Midbrain (tissue), 1 donor: ENCODE measurements at places on chromosomes 7 and 10.

GRCh38 chr7:34165927-34166550 is 260.7 kb downstream of the BMPER start:
- DNase-seq: no peak

DNA sequence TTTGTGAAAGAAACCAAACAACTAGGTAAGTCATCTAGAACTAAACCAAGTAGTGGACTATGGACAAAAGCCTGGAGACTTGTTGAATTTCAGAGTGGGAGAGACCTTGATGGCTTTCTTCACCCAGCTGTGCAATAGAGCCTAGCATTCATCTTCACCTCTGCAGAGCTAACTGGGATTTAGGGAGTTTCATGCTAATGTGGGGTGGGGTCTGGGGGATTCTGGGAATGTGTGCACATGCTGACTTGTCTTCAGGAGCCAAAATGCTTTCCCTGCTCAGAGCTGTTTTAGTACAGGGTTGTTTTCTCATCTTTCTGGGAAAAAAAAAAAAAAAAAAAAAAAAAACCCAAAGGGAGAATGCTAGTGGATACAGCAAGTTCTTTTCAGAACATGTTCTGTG is 81.3 kb upstream of the ARHGAP21 start:
- no peak for DNase-seq

DNA sequence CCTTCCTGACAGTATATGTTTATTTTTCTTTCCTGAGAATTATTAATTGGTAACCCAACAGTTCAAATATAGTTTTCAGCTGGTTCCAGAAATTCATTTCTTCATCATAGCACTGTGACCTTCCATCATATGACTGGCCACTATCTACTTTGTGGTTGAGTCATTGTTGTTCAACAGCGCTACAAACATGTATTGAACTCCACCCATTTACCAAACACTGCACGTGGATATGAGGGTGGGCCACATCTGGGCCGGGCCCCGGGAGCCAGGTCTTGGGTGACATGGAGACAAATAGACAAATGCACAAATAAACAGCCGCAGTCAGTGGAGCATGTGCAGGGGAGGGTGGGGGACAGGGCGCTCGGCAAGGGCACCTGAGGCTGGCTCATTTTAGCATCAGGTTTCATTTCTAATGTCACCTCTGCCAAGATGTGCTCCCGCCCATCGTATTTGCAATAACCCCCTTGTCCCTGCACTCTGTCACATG is 24.0 kb upstream of the EEPD1 start:
- DNase-seq: no peak

GRCh38 chr7:96328016-96328415 is 6.1 kb upstream of the SLC25A13 start:
- DNase-seq: no peak

DNA sequence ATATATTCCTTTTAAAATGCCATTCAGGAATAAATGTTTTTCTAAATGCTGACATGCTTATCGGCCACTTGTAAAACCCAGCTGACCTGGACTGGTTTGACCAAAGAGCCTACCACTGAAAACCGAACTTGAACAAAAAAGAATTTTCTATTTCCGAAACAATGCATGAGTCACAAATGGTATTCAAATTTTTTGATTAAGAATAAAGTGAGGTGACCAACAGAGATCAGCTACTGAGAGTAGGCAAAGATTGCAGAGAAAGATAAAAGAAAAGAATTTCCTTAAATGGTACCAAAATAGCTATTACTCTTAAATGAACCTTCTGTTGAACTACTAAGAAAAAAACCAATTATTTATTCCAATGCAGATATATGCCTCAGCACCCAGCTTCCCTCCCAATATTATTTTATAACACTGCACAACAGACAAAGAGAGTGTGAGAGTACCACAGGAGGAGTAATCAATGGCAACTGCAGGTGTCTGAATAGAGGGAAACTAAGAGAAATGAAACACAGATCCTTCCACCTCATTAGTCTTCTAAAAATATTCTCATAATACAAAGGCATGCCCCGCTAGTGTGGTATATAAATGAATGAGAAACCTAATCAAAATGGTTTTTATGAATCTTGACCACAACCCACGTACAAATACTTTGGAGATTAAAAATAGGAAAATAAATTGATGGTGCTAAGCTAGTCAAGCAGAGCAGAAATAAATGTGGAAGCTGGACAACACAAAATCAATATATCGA is 20.1 kb downstream of the OSBPL3 start:
- no peak for DNase-seq

GRCh38 chr7:27966219-27966780 is 214.3 kb downstream of the JAZF1 start:
- no peak for DNase-seq

DNA sequence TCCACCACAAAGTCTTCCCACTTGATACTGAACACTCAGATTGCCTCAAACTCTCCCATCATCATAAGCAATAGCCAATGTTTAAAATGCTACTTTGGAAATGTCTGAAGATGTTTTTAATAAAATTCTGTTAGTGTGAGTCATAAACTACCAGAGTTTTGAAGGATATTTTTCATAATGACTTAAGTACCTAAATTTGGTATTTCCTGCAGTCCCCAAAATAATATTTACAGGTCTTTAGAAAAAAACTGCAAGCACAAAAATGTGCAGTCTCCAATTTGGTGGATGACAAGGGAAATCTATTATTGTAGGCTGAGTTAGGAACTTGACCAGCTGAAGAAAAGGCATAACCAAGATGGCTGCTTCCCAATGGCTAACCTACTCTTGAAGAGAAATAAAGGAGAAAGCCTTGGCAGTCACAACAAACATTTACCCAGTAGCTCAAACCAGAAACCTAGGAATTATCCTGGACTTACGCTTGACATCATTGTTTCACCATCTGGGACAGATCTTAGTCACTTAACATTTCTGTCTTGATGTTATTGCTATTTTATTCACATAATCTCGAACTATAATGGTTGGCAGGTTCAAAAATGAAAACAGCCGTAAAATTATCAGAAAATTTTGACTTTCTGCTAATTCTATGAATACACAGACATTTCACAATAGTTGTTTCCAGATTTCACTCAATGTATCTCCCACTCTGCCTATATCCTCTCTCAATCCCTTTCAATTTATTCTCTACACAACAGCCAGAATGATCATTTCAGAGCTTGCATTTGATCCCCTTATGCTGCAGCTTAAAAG is 111.2 kb upstream of the STEAP1B start:
- DNase-seq: no peak

- no peak for DNase-seq
Observed at GRCh38 chr7:115008465-115009114, 86.7 kb downstream of the MDFIC start.

GRCh38 chr7:43735802-43736603 is 6.7 kb upstream of the COA1 start:
- no peak for DNase-seq
